GM23248 (cell line): ENCODE measurements at places on chromosomes 6 and 20. TPM values are rescaled to one million over a fixed set of nuclear protein-coding genes. Genes with fewer than 3 reads are reported as not detected.

DNA sequence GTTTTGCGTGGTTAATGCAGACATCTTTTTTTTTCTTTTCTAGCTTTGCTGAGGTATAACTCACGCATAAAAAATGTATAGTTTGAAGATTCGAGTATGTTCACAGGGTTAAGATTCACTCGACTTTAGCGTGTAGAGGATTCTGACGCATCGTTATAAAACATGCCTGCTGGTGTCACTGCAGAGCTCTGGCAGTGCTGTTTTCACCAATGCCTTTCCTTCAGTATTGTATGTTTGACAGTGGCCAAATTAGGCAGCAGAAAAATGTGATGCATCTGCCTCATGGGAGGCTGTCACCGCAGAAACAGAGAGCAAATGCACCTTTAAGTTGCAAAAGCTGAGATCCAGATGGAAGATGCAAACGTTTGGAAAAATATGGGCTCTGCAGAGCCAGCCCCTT is 18.0 kb upstream of the SIRPB2 start:
- peaks cover 16% of the 10 kb centered on the region for H3K4me1 ChIP-seq
- no peaks in the 10 kb centered on the region for H3K36me3 ChIP-seq
- peaks cover 15% of the 10 kb centered on the region; the same call in 1 of the 2 replicates for H3K27me3 ChIP-seq
- peak; percentile 85 for DNase-seq
- no peak overlapping the region for H3K27ac ChIP-seq

GRCh38 chr20:36152261-36152660 is 2.3 kb upstream of the EPB41L1 start:
- H3K4me1 ChIP-seq: peaks cover 3% of the 10 kb centered on the region; the same call in 1 of the 2 replicates
- H3K4me3 ChIP-seq: no peak overlapping the region
- H3K27ac ChIP-seq: no peak overlapping the region
- no peak for DNase-seq

DNA sequence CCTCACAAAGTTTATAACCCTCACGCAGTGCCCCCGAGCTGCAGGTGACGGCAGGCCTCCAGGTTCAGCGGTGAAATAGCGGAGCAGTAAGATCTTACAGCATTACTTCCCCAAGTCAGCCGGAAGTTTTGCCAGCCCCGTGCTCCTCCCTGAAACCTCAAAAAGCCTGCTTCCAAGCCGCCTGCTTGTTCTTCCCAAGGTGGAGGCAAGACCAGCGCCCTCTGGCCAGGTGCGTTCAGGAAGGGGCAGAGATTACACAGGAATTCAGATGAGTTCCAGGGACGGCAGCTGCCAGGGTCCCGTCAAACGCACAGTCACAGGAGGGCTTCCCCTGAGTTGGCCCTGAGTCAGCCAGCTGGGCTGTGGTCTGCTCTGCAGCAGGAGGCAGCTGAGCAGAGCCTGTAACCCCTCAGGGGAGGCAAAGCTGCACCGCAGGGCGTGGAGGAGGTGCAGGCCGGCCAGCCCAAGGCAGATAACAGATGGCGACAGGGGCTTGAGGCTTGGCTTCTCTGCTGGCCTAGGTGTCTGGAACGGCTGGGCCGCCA is 124.1 kb upstream of the RPS6KA2 start:
- no peaks in the 10 kb centered on the region for H3K4me1 ChIP-seq
- H3K4me3 ChIP-seq: no peak overlapping the region
- peaks cover 15% of the 10 kb centered on the region for H3K27me3 ChIP-seq
- no peak overlapping the region for H3K27ac ChIP-seq
- H3K36me3 ChIP-seq: no peaks in the 10 kb centered on the region

Gene C6orf89
- 84.0 and 85.5 TPM in 2 replicates for total RNA-seq

Gene CBLN4
- not detected in 2 replicates for total RNA-seq

DNA sequence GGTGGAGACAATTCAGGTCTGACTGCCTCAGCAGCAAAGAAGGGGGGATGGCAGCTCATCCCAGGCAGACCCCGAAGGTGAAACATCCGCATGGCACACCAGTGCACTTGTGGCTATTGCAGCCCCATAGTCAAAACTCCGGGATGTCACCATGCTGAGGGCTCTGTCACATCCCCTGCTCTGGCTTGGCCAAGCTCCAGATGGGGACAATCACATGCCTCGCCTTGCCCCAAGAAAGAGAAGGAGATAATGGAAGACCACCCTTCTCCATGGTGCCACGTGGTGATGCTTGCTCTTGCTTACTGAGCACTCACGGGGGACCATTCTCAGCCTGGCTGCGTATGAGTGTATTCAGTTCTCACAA is 60.2 kb downstream of the RBM38 start:
- no peaks in the 10 kb centered on the region for H3K4me1 ChIP-seq
- no peak overlapping the region for H3K27ac ChIP-seq
- H3K36me3 ChIP-seq: no peaks in the 10 kb centered on the region
- peaks cover 13% of the 10 kb centered on the region for H3K27me3 ChIP-seq
- H3K4me3 ChIP-seq: no peak overlapping the region
- DNase-seq: no peak

Gene CPXM1
- not detected in 2 replicates for total RNA-seq

GRCh38 chr6:163339466-163339865 is 75.1 kb upstream of the QKI start:
- no peaks in the 10 kb centered on the region for H3K4me1 ChIP-seq
- DNase-seq: no peak
- no peak overlapping the region for H3K27ac ChIP-seq
- no peak overlapping the region for H3K4me3 ChIP-seq
- no peaks in the 10 kb centered on the region for H3K27me3 ChIP-seq
- H3K36me3 ChIP-seq: no peaks in the 10 kb centered on the region

DNA sequence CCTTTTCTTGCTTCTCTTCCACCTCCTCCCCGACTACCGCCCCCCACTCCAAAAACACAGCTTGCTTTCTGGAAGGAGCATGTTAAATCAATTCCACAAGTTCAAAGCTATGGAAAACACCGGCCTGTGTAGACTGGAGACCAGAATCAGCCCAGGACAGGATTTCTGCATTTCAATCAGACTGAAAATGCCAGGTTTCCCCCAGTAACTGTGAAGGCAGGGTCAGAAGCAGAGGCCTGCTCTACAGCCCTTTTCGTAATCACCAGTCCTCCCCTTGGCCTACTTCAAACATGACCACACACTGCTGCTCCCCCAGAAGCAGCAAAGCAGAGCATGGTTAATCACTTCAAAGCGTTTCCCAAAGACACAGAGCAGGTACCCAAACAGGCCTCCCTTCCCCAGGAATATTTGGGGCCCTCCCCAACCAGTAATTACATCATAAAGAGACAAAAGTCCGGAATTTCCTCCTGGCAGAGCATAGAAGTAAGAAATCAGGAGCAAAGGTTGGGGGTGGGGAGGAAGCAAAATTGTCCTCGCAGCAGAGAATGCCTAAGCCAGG is 38.4 kb downstream of the ZMYND8 start:
- DNase-seq: peak; percentile 74
- H3K27me3 ChIP-seq: no peaks in the 10 kb centered on the region
- H3K36me3 ChIP-seq: no peaks in the 10 kb centered on the region
- peak overlapping the region; percentile 58 for H3K4me3 ChIP-seq
- H3K27ac ChIP-seq: peak overlapping the region; percentile 98

- H3K4me1 ChIP-seq: peaks cover 22% of the 10 kb centered on the region
- H3K27me3 ChIP-seq: no peaks in the 10 kb centered on the region
- H3K27ac ChIP-seq: peak overlapping the region; percentile 91
Measured at GRCh38 chr6:45376310-45377042, 1.3 kb downstream of the SUPT3H start.

Gene TNFRSF6B
- 36.9 and 39.9 TPM in 2 replicates for total RNA-seq

GRCh38 chr20:41086402-41087324 is 50.7 kb upstream of the PLCG1 start:
- H3K27me3 ChIP-seq: no peaks in the 10 kb centered on the region
- no peak for DNase-seq
- H3K27ac ChIP-seq: no peak overlapping the region
- 0 out of 2 replicates have a peak, but pooled peaks cover under 1% of the 10 kb centered on the region for H3K4me1 ChIP-seq

- H3K4me1 ChIP-seq: peaks cover 34% of the 10 kb centered on the region
- peak overlapping the region; percentile 41 for H3K4me3 ChIP-seq
- peak overlapping the region; percentile 34 for H3K27ac ChIP-seq
- no peaks in the 10 kb centered on the region for H3K27me3 ChIP-seq
Measured at GRCh38 chr6:35216851-35217811, 3.4 kb downstream of the SCUBE3 start.

GRCh38 chr6:129416337-129416990 is 293.5 kb downstream of the ARHGAP18 start:
- H3K4me1 ChIP-seq: no peaks in the 10 kb centered on the region
- DNase-seq: no peak
- H3K36me3 ChIP-seq: no peaks in the 10 kb centered on the region
- no peak overlapping the region for H3K4me3 ChIP-seq
- H3K27me3 ChIP-seq: no peaks in the 10 kb centered on the region
- no peak overlapping the region for H3K27ac ChIP-seq

GRCh38 chr20:49505518-49505917 is 23.1 kb upstream of the KCNB1 start:
- peaks cover 25% of the 10 kb centered on the region for H3K36me3 ChIP-seq
- no peaks in the 10 kb centered on the region for H3K27me3 ChIP-seq
- H3K4me3 ChIP-seq: no peak overlapping the region

Gene TRDN
- total RNA-seq: not detected in 2 replicates

Gene C2
- total RNA-seq: 1.3 and 2.1 TPM in 2 replicates

- no peaks in the 10 kb centered on the region for H3K27me3 ChIP-seq
- no peaks in the 10 kb centered on the region for H3K36me3 ChIP-seq
- H3K4me1 ChIP-seq: peaks cover 22% of the 10 kb centered on the region
- no peak for DNase-seq
Measured at GRCh38 chr20:57037689-57038088, 228.8 kb downstream of the BMP7 start.

DNA sequence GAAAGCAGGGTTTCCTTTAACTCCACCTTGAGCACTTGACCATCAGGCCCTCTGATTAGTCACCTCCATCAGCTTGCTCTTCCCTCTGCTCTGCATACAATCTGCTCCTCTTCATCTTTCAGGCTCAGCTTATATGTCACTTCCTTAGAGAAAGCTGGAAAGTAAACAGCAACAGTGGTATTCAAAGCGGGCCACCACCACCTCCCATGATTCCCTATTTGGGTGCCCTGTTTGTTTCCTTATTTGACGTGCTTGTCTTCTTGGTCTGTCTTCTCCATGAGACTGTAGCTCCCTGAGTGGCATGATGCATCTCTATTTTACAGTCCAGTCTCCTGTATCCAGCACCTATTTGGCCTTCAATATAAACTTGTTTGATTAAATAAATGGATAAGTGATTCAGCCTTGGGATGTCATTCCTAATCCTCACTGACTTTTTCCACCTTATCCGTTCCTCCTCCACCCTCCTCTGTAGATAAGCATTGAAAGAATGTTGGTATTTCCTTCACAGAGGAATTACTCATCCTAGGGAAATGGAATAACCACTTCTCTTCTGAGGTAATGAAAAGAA is 102.8 kb upstream of the SGK1 start:
- peak overlapping the region; percentile 11; the same call in 1 of the 2 replicates for H3K4me3 ChIP-seq
- H3K27me3 ChIP-seq: no peaks in the 10 kb centered on the region
- H3K27ac ChIP-seq: peak overlapping the region; percentile 90
- peak; percentile 73 for DNase-seq
- peaks cover 63% of the 10 kb centered on the region for H3K4me1 ChIP-seq

- H3K4me3 ChIP-seq: no peak overlapping the region
- no peaks in the 10 kb centered on the region for H3K27me3 ChIP-seq
- no peak overlapping the region for H3K27ac ChIP-seq
- peaks cover 9% of the 10 kb centered on the region for H3K4me1 ChIP-seq
- H3K36me3 ChIP-seq: peaks cover 4% of the 10 kb centered on the region; the same call in 1 of the 2 replicates
Measured at GRCh38 chr6:113115196-113115595, 741.9 kb upstream of the MARCKS start.

DNA sequence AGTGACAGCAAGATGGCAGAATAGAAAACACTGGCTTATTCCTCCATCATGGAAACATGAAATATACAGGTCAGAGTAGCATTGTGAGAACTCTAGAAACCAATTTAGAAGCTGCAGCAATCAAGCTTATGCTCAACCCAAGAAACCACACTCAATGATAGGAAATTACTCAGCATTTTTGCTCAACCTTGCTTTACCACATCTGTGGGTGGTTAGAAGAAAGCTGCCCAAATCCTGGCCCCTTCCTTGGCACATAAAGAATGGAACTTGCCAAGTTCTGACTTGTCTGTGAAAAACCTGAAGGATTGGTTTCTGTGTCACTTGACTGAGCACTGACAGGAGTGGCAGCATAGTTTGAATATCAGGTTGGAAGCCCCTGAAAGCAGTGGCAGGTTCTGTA is 108.0 kb upstream of the MOCS1 start:
- no peak overlapping the region for H3K4me3 ChIP-seq
- H3K27ac ChIP-seq: no peak overlapping the region
- H3K27me3 ChIP-seq: no peaks in the 10 kb centered on the region
- no peaks in the 10 kb centered on the region for H3K36me3 ChIP-seq

- H3K4me1 ChIP-seq: 0 out of 2 replicates have a peak, but pooled peaks cover 7% of the 10 kb centered on the region
- no peaks in the 10 kb centered on the region for H3K27me3 ChIP-seq
- H3K36me3 ChIP-seq: no peaks in the 10 kb centered on the region
- H3K4me3 ChIP-seq: no peak overlapping the region
Measured at GRCh38 chr20:2204021-2204420, 91.8 kb upstream of the TGM3 start.

Gene PRICKLE4
- 2.1 TPM in 1 of 2 replicates, not detected in the other for total RNA-seq

DNA sequence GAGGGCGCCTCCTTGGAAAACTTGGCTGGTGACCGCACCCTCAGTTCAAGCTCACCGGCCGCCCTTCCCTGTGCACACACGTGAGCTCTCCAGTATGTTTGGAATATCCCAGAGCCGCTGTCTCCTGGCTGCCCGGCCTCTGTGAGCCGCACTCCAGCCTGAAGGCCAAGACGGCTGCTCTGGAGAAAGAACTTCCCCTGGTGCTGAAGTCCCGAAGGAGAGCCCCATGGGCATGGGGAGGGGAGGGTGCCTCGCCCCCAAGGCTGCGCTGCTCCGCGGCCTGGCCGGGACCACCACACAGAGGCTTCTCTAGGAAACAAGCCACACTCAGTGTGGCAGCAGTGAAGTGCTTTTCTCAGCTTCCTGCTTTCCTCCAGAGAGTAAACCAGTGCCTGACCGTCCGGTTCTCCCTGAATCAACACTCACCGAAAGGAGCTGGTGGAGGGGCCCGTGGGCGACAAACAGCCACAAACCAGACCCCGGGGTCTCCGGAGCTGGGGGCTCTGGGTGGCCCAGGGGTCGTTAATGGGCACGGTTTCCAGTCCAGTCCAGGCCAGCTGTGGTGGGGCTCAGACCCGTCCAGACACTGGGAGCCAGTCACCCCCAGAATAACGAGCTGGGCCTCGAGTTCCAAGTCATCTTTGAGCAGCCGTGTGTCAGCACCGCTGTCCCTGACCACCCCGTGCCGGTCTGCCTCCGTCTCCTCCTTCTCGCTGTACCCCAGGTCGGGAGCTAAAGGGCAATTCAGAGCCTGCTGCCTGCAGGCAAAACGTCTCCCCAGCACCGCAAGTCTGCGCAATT is 87.4 kb upstream of the BHLHE23 start:
- H3K27me3 ChIP-seq: peaks cover 21% of the 10 kb centered on the region
- no peak overlapping the region for H3K4me3 ChIP-seq
- DNase-seq: no peak
- no peaks in the 10 kb centered on the region for H3K4me1 ChIP-seq
- no peak overlapping the region for H3K27ac ChIP-seq
- H3K36me3 ChIP-seq: no peaks in the 10 kb centered on the region

Gene PSORS1C2
- total RNA-seq: not detected in 2 replicates

- no peaks in the 10 kb centered on the region for H3K4me1 ChIP-seq
- H3K27me3 ChIP-seq: no peaks in the 10 kb centered on the region
- no peak overlapping the region for H3K27ac ChIP-seq
Measured at GRCh38 chr6:157787080-157787479, 36.0 kb upstream of the SNX9 start.
